ENCODE measurements at places on chromosomes 7 and 10. TPM values are rescaled to one million over a fixed set of nuclear protein-coding genes. Genes with fewer than 3 reads are reported as not detected.

GRCh38 chr10:29005988-29006387 lies 282.9 kb upstream of the LYZL1 start:
- no peak for DNase-seq

Gene FAM20C
- total RNA-seq = 312 TPM

- peak; percentile 77 for DNase-seq
Observed at GRCh38 chr10:18501198-18501597, 150.2 kb downstream of the NSUN6 start.

Gene EN2
- total RNA-seq = not detected

- DNase-seq = peak; percentile 7
Observed at GRCh38 chr10:113433711-113434110, 119.1 kb upstream of the HABP2 start.

GRCh38 chr7:38748056-38748610 lies 117.0 kb upstream of the AMPH start:
- peak; percentile 31 for DNase-seq

DNA sequence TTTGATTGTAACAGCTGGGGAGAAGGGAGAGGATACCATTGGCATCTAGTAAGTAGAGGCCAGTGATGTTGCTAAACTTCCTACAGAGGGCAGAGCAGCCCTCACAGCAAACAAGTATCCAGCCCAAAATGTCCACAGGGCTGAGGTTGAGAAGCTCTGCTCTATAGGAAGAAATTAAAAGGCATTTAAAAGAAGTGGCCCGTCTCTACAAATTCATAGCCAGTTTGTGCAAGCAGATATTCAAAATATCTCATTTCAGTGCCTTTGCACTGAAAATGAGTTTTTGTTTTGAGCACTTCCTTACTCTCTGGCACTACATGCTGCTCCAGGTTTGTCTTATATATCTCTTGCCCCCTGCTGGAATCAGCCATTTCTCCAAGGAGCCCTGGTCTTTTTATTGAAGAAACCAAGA lies 330.0 kb downstream of the BBS9 start:
- DNase-seq = peak; percentile 66

- DNase-seq = peak; percentile 29
Observed at GRCh38 chr7:150323682-150324372, 482 bp upstream of the ACTR3C start.

DNA sequence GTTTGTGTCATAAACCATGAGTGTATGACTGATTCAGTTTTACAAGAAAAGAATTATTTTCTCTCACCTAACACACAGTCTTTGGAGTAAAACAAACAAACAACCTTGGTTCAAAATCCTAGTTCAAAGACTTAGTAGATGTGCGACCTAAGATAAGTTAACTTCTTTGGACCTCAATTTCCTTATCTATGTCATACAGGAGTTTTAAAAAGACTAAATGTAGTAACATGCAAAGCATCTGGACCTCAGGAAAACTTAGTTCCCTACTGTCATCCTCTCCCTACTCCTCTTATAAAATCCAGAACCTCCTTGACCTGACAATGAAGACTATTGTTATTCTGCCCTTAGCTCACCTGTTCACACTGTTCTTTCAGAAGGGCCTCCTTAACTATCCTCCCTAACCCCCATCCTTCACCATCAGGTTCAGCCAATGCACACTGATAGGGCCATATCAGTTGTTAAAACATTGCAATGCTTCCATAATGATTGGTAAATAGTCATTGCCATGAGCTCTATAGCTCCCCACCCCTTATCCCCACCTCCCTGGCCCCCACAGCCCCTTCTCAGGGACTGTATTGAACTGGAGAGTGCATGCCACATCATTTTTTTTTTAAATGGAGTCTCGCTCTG lies 28.8 kb upstream of the CCNJ start:
- DNase-seq = no peak

GRCh38 chr10:4801405-4801804 lies 24.6 kb upstream of the AKR1E2 start:
- no peak for DNase-seq

- no peak for DNase-seq
Observed at GRCh38 chr10:9926003-9926402, 1091.7 kb upstream of the CELF2 start.

All from RPMI7951 (cell line).